ENCODE measurements at places on chromosomes 6 and 20. TPM values are rescaled to one million over a fixed set of nuclear protein-coding genes. Genes with fewer than 3 reads are reported as not detected.

DNA sequence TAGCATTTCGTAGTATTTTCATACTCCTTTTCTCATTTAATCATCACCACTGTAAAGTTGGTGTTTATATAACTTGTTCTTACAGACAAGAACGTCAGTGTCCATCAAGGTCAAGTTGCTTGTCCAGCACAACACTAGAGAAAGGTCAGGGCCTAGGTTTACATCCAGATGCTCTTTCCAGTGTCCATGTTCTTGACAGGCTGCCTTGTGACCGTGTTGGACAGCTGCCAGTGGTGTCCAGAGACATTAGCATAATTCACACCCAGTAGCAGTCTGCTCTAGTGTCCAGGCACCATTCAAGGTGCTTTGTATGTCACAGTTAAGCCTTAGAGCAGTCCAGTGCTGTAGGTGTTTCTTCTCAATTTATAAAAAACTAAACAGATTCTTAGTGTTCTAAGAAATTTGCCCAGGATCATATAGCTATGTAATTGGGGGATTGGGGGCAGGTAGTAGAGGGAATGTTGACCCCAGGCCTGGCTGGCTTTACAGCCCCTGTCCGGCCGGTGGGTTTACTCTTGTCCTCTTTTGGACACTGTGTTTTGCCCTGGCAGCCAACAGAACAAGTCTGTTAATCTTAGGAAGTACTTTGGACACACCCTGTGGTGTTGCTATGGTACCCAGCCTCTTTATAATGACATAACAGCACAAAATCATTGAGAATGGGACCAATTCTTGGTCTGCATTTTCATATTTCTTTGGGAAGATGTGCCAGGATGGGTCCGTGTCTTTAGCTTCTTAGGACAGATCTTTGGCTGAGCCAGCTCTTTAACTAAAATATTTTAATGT, 8.0 kb downstream of the STK35 start:
- DNase-seq: no peak

DNA sequence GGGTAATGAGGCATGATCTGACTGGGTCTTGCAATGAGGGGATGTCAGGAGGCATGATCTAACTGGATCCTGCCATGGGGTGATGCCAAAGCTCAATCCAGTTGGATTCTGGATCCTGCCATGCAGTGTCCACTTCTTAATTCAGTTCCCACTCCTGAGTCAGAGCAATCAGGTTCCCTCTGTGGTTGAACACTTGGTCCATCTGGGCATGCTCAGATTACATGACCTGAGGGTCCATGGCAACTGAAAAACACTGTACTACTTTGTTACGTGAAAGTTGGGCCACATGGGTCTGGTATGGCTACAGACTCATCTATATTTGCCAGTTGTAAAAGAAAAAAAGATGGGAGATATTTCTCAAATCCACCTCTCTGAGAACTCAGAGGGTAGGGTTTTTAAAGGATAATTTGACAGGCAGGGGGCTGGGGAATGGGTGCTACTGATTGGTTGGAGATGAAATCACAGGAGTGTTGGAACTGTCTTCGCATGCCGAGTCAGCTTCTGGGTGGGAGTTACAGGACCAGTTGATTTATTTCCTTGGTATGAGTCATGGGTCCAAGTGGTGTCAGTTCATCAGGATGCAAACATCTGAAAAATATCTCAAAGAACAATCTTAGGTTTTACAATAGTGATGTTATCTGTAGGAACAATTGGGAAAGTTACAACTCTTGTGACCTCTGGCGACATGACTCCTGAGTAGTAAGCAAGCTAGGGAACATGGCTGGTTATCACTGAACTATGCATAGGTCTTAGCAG, 21.6 kb downstream of the C6orf163 start:
- no peak for DNase-seq

- DNase-seq: no peak
These were observed 2.9 kb downstream of the GID8 start for GRCh38 chr20:62940875-62941274.

- DNase-seq: no peak
These were observed 34.5 kb upstream of the FUCA2 start for GRCh38 chr6:143545976-143546547.

DNA sequence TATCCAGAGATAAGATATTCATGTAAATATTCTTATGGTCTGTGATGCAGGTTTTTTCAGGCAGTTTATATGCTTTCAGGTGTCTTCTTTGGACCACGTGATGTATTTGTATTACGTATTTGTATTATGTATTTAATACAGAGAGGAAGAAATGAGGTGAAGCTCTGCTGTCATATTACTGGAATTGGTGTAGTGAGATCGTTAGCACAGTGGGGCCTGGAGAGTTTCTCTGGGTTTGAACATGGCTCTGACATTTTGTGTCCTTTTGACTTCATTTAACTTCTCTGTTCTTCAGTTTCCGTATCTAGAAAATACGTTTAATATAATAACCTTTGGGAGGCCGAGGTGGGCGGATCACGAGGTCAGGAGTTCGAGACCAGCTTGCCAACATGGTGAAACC, 1.6 kb upstream of the PRIM2 start:
- DNase-seq: no peak

DNA sequence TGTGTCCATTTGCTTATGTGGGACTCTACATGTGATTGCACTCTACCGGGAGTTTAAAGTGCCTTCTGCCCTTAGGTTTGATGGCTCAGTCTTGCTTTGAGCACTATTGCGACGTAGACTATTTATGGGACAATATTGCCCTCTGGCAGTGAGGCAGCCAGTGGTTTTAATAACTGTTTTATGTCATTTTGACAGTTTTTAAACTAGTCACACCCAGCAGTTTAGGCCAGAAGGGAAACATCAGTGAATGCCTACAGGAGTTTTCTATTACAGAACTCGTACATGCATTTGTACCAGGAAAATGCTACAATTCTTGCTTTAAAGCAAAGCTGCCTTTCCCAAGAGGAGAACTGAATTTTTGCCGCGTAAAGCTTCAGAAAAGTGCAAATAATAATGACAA, 813.7 kb downstream of the KIF16B start:
- no peak for DNase-seq

GRCh38 chr6:23262864-23263263, 693.5 kb downstream of the HDGFL1 start:
- DNase-seq: no peak

GRCh38 chr6:96787846-96788580, 49.3 kb downstream of the GPR63 start:
- DNase-seq: no peak

- no peak for DNase-seq
These were observed 268.0 kb upstream of the RNF217 start for GRCh38 chr6:124694139-124694705.

DNA sequence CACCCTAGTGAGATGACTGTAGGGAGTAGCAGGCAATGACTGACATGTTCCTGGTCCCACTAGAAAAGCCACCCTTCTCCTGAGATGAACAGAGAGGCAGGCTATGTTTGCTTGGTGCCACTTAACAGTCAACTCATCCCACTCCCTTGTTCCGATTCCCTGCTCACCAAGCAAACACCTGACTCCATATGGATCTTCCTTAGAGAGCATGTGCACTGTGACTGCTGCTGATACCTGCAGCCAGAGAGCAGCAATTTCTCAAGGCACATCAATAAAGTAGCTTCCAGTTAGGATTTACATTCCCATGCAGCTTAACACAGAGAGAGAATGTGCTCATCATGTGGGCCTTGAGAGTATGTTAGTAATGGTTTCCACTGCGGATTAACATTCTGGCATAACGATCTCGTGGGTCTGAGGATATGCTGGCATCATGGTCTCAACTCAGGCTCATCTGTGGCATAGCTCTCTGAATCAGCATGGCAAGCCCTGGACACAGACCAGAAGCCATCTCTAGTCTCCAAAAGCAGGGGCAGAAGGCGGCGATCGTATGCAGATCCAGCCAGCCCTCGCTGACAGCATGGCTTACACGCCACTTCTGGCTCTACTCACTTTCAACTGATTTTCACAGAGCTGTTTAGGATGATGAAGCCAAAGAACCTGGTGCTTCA, 43.9 kb downstream of the ATXN1 start:
- DNase-seq: no peak

DNA sequence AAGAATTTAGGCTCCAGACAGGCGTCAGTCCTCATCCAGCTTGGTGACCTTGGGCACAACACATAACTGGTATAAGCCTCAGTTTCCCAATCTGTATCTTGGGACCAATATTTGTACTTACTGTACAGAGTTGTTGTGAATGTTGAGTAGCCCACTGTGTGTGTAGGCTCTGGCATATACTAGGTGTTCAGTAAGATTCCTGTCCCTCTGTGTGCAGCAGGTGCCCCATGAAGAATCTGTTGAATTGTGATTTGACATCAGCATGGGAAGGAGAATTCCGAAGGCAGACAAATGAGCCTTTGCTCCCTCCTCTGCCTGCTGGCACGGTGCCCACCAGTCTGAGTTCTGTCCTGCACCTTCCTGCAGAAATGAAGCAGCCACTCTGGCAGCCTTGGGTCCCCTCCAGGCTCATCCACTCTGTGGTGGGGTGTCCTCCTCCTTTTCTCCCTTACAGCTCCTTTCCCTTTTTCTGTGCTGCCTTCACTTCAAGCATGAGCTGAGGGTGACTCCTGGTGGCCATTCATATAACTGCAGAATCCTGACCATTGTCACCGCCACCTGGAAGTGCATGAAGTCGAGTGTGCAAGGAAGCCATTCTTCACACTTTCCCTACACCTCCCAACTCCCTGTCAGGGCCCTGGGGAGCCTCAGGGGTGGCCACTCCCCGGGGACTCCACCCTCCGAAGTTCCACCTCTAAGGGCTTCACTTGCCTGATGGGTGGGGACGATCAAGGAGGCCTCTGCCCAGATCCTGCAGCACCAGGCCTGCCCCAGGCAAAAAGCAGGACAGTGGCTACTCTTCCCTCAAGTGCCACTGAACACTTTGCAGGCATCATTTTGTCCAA, 48.2 kb downstream of the MRPL14 start:
- no peak for DNase-seq

DNA sequence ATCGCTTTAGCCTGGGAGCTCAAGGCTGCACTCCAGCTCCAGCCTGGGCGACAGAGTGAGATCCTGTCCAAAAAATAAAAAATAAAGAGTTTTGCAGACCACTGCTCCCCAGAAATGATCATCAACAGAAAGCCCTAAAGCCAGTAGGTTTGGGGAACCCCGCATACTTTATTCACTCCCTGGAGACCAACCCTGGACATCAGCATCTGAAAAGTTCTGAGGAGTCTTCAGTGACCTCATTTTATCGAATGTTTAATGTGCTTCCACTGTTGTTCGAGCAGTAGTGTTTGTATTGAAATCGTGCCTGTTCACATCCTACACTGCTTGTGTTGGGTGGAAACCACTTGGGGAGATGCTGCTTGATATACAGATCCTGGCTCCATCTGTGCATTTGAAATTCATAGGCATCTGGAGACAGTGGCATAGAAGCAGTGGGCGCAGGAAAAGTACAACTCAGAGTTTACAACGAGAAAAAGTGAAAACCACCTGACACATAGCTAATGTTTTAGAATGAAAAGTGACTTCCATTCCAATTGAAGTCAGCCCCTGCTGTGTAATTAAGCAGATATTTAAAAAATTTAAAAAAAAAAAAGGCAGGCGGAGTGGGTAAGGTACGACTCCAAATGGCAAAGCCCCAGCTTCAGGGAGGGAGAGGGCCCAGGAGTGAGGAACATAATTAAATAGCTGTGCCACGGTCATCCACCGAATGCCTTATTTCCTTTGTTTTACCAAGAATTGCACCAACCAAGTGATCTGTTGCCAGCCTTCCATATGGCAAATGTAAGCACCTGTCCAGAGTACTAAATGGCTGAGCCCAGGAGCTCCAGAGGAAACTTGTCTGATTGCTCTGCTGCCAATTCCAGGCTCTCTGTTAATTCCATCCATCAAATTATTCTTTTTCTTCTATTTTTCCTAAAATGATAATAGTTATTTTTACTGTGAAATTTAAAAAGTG, 100.4 kb upstream of the NAA20 start:
- no peak for DNase-seq

GRCh38 chr6:160112628-160113299, 8.9 kb upstream of the SLC22A1 start:
- DNase-seq: no peak

- DNase-seq: peak; percentile 9
These were observed 16.1 kb downstream of the SRSF3 start for GRCh38 chr6:36610041-36610955.

DNA sequence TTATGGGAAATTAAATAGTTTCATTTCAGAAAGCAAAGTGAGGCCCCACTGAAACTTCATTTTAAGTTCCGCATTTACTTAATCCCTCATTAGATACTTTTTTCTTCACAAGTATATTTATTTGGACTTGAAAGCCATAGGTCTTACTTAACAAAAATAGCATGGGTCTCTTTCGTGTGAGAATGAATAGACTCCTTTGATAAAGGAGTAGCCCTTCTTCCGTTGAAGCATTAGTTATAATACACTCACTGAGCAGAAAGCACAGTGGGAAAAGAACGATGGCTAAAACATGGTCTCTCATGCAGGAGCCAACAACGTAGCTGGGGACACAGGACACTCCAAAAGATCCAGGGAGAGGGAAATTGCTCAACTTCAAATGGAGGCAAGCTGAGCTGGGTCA, 130.4 kb downstream of the SLC23A2 start:
- DNase-seq: no peak

DNA sequence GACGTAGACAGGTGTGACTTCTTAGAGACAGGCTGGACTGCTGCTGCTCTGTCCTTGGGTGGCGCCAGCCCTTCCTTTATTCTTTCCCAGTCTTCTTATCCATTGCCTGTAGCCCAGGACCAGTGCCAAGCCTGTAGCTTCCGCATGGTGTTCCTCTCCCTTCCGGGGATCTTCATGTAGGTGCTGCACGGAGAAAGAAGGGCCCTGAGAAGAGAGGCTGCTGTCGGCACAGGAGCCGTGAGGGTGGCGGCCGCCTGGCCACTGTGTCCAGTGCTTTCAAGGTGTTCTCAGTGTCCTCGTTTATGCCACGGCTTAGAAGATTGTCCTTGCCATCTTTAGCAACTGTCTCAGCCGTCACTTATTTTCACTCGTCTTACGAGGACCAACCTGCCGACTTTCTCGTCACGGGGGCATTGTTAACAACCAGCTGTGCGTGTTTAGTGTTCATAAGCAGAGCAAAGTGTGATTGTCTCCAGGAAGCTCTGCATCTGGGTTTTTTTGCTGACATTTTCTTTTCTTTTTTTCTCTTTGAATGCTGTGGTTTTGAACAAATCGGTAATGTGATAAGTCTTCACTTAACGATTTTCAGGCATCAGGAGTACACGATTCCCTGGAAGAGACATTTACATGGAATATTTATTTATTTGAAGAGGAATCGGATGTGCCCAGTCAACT, 61.2 kb downstream of the PPP1R14C start:
- no peak for DNase-seq

DNA sequence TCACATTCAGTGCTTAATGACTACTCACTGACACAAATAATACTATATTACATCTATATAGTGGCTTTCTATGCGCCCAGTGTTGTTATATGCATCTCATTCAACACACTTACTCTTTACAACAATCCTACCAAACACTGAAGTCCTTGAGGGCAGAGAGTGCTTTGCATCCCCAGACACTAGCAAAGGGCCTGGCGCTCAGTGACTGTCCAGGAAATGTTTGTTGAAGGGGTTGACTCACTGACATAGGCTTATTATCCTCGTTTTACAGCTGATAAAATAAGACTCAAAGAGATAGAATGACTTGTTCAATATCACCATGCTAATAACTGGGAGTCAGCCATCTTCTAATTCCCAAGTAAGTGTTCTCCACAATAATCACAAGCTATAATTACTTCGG, 163.3 kb downstream of the ARHGAP18 start:
- no peak for DNase-seq

DNMT3B gene
- 0.71 TPM for total RNA-seq

BFSP1 gene
- 2.6 TPM for total RNA-seq

ADGRF5 gene
- 28.7 TPM for total RNA-seq

MUC22 gene
- not detected for total RNA-seq

SMPD2 gene
- 9.5 TPM for total RNA-seq

TBC1D7 gene
- total RNA-seq: 11.6 TPM

PRR18 gene
- not detected for total RNA-seq

Data from aorta (tissue), 5 donors.